ENCODE measurements at places on chromosomes 6 and 20. TPM values are rescaled to one million over a fixed set of nuclear protein-coding genes. Genes with fewer than 3 reads are reported as not detected.

- DNase-seq: no peak
Observed at GRCh38 chr6:154448448-154449096, 61.9 kb downstream of the CNKSR3 start.

GRCh38 chr6:82365016-82365795, 1.6 kb downstream of the TPBG start:
- DNase-seq: peak; percentile 69

DNA sequence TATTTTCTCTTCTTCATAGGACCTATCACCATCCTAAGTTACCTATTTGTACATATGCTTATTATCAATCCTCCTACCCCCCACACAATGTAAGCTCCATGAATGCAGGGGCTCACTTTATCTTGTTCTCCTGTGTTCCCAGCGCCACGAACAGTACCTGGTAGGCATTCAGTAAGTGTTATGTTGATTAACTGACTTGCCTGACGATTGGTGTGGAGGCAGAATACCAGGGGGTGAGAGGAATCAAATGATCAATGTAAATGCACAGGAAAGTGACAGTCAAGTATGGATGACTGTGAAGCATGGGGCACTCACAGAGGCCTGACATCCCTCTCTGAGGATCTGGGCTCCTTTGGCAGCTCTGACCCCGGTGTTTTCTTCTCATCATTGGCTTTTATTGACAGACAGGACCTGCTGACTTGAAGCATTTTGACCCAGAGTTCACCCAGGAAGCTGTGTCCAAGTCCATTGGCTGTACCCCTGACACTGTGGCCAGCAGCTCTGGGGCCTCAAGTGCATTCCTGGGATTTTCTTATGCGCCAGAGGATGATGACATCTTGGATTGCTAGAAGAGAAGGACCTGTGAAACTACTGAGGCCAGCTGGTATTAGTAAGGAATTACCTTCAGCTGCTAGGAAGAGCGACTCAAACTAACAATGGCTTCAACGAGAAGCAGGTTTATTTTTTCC, 6.1 kb upstream of the IFT52 start:
- DNase-seq: no peak

GRCh38 chr20:53738945-53739798, 145.5 kb upstream of the ZNF217 start:
- DNase-seq: no peak

- DNase-seq: peak; percentile 73
Observed at GRCh38 chr6:12060780-12061609, 48.9 kb downstream of the HIVEP1 start.

DNA sequence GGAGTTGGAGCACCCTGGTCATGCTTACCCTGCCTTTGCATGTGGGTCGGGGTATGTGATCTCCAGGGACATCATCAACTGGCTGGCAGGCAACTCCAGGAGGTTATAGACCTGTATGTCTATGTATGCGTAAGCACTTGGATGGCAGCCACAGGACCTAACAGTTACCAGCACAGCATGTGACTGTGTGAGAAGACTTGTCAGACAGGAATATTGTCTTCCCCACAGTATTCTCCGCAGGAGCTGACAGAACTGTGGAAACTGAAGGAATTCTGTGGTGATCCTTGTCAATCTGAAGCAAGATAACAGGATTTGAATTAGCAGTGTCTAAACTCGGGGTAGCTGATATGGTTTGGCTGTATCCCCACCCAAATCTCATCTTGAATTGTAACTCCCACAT, 59.2 kb downstream of the TMEM244 start:
- no peak for DNase-seq

Gene PRR18
- total RNA-seq: not detected

Gene MEI4
- total RNA-seq: 0.86 TPM
